ENCODE measurements at places on chromosomes 12 and 14.

GRCh38 chr12:31026202-31026601, 47.5 kb upstream of the DDX11 start:
- no peak for DNase-seq
- H3K27me3 ChIP-seq = peaks cover 9% of the 10 kb centered on the region
- H3K4me1 ChIP-seq = no peaks in the 10 kb centered on the region

DNA sequence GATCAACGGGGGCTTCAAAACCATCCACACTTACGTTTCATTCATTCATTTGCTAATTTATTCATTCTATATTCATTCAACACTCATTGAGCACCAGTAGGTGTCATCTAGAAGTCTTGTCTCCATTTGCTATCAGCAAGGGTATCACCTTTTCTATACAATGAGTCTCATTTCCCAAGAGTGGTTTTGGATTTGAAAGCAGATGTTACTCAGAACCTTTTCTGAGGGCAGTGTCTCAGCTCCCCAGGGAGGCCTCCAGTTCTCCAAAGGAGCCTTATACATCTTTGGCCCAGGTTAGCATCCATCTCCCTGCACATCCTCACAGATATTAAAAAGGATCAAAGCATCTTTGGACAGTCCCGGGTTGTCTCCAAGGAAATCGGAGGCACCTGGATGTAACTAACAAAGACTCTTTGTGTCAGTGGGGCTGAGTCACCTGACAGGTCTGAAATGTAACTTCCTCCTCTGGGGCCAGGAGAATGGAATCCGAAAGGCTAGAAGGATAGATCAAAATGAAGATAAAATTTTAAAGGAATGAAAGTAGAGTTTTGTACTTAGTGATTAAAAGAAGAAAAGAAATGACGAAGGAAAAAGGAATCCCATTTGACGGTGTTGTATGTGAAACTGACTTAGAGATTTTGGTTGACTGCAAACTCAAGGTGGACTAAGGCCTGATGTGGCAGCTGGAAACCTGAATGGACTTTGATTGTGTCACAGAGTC, 103.0 kb downstream of the VCPKMT start:
- peaks cover 5% of the 10 kb centered on the region for H3K4me1 ChIP-seq
- no peak overlapping the region for H3K27ac ChIP-seq
- no peaks in the 10 kb centered on the region for H3K36me3 ChIP-seq
- no peak for DNase-seq
- no peak overlapping the region for H3K4me3 ChIP-seq

DNA sequence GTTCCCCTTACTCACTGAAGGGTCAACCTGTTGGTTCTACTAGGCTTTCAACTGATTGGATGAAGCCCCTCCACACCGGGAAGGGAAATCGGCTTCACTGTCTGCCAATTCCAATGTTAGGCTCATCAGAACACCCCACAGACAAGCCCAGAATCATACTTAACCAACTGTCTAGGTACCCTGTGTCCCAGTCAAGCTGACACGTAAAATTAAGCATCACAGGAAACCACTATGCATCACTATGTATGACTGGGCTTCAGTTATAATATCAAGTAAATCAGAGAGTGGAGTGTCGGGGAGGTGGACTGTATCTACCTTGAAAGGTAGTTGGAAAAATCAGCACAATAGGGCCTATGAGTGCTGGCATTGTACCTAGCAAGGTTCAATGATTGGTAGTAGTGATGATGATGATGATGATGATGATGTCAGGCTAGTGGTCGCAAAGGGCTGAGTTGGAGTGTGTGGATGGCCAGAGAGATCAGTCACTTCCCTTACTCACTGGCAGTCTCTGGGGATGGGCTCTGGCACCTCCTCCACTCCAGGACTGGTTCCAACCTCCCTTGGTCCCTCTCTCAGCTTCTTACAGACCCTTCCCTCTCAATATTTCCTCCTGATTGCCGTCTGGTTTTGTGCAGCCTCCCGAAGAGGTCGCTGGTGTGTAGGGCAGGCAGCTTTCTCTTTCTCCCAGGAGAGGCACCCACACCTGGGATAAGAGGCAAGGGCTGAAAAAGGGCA, 3.3 kb upstream of the ATG101 start:
- peaks cover 8% of the 10 kb centered on the region for H3K27me3 ChIP-seq
- no peaks in the 10 kb centered on the region for H3K36me3 ChIP-seq
- no peak for DNase-seq
- H3K4me3 ChIP-seq = no peak overlapping the region

DNA sequence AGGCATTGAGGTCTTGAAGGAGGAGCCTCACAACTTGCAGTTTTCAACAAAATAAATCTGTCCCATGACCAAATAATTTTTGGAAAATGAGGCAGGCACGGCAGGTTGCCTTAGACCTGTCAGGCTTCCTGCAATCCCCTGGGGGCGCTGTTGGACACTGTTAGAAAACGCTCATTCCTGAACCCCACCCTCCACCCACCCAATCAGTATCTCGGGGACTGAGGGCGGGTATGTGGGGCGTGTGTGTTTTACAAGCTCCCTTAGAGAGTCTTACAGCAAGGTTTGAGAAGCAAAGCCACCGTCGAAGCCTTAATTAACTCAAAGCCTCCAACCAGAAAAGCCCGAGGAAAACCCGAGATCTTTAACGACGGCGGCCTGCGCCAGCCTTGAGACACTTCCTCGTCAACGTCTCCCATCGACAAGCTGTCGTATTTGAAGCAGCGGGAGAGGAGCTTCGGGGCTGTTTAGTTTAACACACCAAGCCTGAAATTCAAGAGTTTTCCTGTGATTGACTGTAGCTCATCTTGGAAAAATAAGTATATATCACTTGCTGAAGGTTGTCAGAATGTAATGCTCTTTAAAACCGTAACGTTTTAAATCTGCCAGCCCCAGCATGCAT, 123.0 kb downstream of the GLT1D1 start:
- no peaks in the 10 kb centered on the region for H3K36me3 ChIP-seq
- no peak overlapping the region for H3K27ac ChIP-seq
- no peak for DNase-seq
- H3K4me3 ChIP-seq = no peak overlapping the region
- peaks cover 5% of the 10 kb centered on the region for H3K4me1 ChIP-seq

- DNase-seq = no peak
- no peak overlapping the region for H3K27ac ChIP-seq
- no peaks in the 10 kb centered on the region for H3K27me3 ChIP-seq
- H3K36me3 ChIP-seq = peaks cover 46% of the 10 kb centered on the region
- no peaks in the 10 kb centered on the region for H3K4me1 ChIP-seq
Measured at GRCh38 chr12:78145398-78145797, 314.7 kb downstream of the NAV3 start.

DNA sequence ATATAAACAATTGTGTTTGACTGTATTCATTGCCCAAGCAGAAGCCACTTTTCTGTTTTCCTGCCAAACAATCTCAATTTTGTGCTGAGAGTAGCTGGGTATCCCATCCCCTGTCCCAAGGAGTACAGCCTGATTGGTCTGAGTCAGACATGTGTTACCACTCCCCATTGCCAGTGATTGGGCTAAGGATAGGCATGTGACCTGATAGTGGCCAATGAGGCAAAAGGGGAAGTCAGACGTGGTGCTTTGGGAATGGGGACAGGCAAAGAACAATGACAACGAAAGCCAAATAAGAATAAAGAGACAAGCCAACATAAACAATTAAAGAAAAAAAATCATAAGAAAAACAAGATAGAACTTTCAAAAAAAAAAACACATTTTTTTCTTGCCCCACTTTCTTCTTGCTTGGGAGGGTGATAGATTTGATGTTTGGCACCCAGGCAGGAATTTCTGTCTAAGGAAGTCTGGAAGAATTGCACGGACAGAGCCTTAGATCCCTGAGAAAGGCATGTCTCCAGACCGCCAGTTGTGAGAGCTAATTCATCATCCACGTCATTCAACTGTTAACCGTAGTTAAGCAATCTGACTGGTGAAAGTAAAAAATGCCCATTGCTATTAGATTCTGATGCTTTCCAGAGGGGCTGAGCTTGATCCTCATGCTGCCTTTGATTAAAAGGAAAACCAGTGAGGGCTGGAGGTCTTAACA, 626.6 kb upstream of the TMEM132C start:
- H3K4me1 ChIP-seq = no peaks in the 10 kb centered on the region
- H3K27me3 ChIP-seq = no peaks in the 10 kb centered on the region
- H3K36me3 ChIP-seq = no peaks in the 10 kb centered on the region
- no peak for DNase-seq

DNA sequence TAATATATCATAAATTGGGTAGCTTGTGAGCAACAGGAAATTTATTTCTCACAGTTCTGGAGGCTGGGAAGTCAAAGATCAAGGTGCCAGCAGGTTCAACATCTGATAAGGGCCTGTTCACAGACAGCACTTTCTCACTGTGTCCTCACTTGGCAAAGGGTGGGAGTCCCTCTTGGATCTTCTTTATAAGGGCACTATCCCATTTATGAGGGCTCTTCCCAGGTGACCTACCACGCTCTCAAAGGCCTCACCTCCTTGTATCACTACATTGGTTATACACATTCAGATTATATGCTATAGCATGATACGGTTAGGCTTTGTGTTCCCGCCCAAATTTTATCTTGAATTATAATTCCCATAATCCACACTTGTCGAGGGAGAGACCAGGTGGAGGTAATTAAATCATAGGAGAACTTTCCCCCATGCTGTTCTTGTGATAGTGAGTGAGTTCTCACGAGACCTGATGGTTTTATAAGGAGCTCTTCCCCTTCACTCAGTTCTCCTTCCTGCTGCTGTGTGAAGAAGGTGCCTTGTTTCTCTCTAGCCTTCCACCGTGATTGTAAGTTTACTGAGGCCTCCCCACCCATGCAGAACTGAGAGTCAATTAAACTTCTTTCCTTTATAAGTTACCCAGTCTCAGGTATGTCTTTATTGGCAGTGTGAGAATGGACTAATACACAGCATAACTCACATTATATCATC, 19.2 kb upstream of the LRIG3 start:
- no peaks in the 10 kb centered on the region for H3K36me3 ChIP-seq
- H3K27ac ChIP-seq = no peak overlapping the region
- no peaks in the 10 kb centered on the region for H3K4me1 ChIP-seq
- H3K4me3 ChIP-seq = no peak overlapping the region

GRCh38 chr14:92058006-92058917, 18.4 kb upstream of the TRIP11 start:
- H3K4me3 ChIP-seq = no peak overlapping the region
- no peak overlapping the region for H3K27ac ChIP-seq
- no peak for DNase-seq
- H3K36me3 ChIP-seq = peaks cover 18% of the 10 kb centered on the region

GRCh38 chr12:124994437-124994975, 1.1 kb downstream of the BRI3BP start:
- H3K4me1 ChIP-seq = peaks cover 7% of the 10 kb centered on the region
- H3K27me3 ChIP-seq = no peaks in the 10 kb centered on the region
- H3K4me3 ChIP-seq = peak overlapping the region; percentile 82
- no peaks in the 10 kb centered on the region for H3K36me3 ChIP-seq

GRCh38 chr12:124684496-124684895, 117.1 kb upstream of the NCOR2 start:
- H3K4me3 ChIP-seq = no peak overlapping the region
- H3K36me3 ChIP-seq = no peaks in the 10 kb centered on the region
- H3K27me3 ChIP-seq = no peaks in the 10 kb centered on the region
- DNase-seq = peak; percentile 59

DNA sequence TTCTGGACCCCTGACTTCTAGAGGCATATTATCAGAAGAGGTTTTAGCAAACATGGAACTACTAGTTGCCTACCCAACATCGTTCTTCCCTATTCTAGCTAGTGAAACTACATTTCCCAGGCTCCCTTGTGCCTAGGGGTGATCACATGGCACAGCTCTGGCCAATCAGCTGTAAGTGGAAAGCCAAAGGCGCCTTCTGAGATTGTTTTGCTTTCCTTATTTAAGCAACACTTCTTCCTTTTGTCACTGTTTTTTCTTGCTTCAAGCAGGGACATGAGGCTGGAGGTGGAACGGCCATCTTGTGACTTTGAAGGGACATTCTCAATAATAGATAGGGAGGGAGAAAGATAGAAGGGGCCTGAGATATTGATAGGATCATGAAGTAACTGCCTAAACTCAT, 136.7 kb downstream of the ZNF664 start:
- H3K27me3 ChIP-seq = peaks cover 5% of the 10 kb centered on the region
- H3K4me1 ChIP-seq = no peaks in the 10 kb centered on the region
- no peak overlapping the region for H3K4me3 ChIP-seq
- DNase-seq = peak; percentile 39

DNA sequence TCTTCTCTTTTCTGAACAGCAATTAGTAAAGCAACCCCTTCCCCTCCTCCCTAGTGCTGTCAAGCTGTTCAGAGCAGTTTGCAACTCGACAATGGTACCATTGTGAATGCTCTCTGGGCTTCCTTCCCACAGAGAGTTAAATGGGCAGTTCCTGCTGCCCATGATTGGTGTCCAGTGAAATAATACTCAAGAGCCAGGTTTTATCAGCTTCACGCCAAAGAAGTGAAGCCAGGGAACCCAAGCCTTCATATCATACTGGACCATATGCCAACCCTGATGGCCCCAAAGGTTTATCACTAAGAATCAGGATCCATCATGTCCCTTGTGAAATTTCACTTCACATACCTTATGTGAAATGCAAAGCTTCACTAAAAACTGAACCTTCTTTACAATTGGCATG, 24.7 kb downstream of the INSM2 start:
- no peaks in the 10 kb centered on the region for H3K27me3 ChIP-seq
- no peak for DNase-seq
- no peak overlapping the region for H3K27ac ChIP-seq
- no peak overlapping the region for H3K4me3 ChIP-seq
- no peaks in the 10 kb centered on the region for H3K4me1 ChIP-seq

- peak; percentile 95 for DNase-seq
- peaks cover 16% of the 10 kb centered on the region for H3K36me3 ChIP-seq
- H3K27ac ChIP-seq = no peak overlapping the region
- H3K27me3 ChIP-seq = no peaks in the 10 kb centered on the region
Measured at GRCh38 chr14:76772300-76773187, 11.3 kb downstream of the VASH1 start.

DNA sequence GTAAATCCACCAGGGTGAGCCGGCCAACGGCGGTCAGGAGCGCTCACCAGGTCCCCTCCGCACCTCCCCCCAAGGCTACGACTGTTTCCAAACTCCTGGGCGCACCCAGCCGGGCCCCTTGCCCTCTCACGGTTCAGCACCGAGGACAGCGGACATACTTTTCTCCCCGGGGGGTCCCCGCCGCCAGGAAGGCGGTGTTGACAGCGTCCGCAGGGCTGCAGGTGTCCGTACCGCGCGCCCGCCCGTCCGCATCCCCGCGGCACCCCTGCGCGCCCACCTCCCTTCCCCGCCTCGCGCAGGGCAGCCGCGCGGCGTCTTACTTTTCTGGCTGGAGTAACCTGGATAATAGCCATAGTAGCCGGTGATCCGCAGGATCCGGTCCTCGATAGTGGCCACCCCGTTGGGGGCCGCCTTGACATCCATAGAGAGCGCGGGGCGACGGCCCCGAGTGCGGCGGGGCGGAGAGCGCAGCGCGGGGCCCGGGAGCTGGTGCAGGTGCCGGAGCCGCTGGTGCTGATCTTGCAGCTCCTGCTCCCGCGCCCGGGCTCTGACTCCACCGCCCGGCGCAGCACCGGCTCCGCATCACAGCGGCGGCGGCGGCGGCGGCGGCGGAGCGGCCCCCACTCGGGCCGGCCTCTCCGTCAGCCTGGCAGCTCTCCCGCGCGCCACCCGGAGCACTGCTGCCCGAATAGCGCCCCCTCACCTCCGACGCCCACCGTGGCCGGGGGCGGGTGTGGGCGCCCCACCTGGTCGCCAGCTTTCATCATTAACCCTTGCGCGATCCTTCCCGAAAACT, at the start of gene SLC35F4:
TSS of gene SLC35F4 (minus strand) at position 690 of the 796 bp plus-strand sequence.
- DNase-seq = no peak
- peaks cover 14% of the 10 kb centered on the region for H3K4me1 ChIP-seq
- H3K36me3 ChIP-seq = no peaks in the 10 kb centered on the region
- H3K4me3 ChIP-seq = peak within 1 kb of the TSS; percentile 42
- H3K27me3 ChIP-seq = peaks cover 48% of the 10 kb centered on the region
- H3K27ac ChIP-seq = no peak within 1 kb of the TSS

All from mesenchymal stem cell (in vitro differentiated cells and primary cell).